Stimulated activated CD4-positive, alpha-beta T cell treated with anti-CD3 and anti-CD28 coated beads, Interleukin-15, amount 100 ng/mL, for 1 hour (primary cell): ENCODE measurements at places on chromosomes 11 and 22.

DNA sequence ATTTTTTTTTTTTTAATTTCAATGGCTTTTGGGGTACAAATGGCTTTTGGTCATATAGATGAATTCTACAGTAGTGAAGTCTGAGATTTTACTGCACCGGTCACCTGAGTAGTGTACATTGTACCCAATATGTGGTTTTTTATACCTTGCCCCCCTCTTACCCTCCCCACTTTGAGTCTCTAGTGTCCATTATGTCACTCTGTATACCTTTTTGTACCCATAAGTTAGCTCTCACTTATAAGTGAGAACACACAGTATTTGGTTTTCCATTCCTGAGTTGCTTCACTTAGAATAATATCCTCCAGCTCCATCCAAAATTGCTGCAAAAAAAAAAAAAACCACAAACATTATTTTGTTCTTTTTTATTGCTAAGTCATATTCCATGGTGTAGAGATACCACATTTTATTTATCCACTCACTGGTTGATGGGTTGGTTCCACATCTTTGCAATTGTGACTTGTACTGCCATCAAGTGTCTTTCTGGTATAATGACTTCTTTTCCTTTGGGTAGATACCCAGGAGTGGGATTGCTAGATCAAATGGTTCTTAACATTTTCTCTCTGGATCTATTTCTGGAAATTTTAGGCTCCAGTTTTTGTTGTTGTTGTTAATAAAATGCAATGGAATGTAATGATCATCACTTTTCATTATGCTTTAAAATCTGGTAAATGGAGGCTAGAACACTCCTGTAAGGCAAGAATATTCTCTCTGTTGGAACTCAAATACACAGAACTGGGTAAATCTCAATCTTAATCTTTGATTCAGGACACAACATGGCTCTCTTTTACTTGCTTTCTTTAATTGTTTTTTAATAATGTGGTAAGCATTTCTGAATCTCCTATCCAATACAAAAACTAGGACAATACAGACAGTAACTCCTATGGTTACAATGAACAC lies 10.3 kb downstream of the NEAT1 start:
- DNase-seq = no peak

DNA sequence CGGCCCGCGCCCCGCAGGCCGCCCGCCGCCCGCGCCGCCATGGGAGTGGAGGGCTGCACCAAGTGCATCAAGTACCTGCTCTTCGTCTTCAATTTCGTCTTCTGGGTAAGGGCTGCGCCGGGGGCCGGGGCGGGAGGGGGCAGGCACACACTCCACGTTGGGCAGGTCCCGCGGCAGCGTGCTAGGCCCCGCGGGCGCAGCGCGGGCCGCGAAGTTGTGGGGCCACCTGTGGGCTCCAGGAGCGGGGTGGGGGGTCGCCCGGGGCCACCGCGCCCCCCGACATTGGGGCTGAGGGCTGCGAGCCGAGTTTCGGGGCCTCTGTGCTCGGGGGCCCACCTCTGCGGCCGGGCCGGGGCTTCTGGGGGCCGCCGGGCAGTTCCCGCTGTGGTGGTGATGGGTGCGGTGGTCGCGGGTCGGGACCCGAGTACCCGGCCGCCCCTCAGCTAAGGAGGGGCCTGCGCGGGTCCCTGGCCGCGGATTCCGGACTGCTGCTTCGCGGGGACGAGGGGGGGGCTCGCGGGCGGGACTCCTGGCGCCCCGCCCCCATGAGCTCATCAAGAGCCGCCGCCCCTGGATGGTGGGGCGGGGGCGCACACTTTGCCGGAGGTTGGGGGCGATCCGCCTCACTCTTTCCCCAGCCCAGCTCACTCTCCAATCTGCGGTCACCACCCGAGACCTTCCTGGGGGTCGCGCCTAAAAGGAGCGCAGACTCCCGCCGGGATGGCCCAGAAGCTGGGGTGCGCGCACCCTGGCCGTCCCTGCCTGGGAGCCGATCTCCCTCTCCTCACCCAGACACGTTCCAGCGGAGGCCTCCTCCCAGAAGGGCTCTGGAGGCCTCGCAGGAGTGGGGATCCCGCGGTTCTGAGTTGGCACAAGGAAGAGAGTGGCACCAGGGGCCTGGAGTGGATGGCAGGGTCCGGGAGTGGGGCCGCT lies 667 bp downstream of the CD81 start:
- DNase-seq = peak; percentile 56

DNA sequence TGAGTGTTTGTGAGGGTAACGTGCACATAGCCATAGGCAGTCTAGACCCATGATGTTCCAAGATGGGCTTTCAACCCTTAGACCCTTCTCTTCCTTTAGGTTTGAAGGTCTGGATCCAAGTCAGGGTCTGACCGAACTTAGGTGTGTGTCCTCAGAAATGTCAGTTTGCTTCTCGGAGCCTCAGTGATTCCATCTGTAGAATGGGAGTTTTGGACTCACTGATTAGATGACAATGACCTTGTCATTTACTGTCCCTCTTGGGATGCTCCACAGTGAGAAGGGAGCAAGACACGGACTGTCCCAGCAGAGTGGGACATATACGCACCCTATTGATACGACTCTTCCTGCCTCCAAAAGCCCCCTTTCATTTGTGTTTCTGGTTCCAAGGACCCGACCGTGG lies 37.7 kb downstream of the ANO1 start:
- no peak for DNase-seq

- DNase-seq = no peak
These were observed 46.3 kb upstream of the PSMA1 start for GRCh38 chr11:14566331-14567063.

GRCh38 chr11:8714622-8715225 lies 32.1 kb downstream of the RPL27A start:
- DNase-seq = no peak
